ENCODE measurements at places on chromosomes 6 and 20.
A peak's percentile ranks its signal among the peaks of the same experiment; 100 is the strongest.

DNA sequence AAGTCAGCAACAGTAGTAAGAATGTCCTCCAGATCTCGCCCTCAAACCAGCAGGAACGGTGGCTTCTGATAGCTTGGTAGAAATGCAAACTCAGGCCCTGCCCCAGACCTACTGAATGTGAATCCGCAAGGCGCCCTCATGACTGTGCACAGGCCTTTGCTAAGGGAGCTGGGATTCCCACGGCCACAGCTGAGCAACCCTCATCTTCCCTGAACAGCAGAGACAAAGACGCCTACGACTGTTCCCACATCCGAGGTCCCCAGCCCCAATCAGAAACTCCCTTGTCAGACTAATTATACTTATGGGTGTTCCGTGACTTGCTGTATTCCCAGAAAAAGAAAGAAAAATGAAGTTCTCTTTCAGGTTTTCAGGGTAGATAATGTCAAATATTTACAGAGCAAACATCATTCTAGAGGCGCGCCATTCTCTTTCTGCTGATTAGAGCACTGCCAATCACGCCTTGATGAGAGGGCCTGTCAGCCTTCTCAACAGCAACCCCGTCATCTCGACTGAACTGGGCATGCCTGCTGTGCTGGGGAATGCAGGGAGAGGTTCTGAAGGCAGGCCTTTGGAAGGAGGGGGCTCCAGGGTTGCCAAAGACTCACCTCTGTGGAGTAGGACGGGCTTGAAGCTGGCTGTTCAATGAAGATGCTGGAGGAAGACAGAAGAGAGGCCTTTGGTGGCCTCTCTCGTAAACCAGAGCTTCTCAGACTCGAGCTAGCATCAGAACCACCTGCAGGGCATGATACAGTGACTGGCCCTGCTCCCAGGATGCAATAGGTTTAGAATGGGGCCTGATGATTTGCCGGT lies 79.9 kb downstream of the ZNF217 start:
- no peak for DNase-seq
- no peaks in the 10 kb centered on the region for H3K27me3 ChIP-seq
- H3K27ac ChIP-seq = no peak overlapping the region
- H3K36me3 ChIP-seq = no peaks in the 10 kb centered on the region

DNA sequence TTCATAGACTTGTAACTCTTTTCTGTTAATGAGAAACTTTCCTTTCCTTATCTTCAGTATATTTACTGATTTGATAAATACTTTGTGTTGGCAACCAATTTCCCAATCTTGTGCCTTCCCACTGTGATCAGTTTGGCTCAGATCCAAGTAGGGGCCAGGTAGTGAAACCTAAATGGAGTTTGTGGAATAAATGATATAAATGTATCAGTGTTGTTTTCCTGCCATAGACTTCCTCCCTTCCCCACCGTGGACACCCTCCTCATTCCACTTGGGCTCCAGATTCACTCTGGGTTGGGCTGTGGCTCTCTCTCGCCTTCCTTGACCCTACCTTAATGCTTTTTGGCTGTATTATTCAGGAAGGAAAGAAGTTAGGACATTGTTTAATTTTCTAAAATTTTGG lies 1.3 kb downstream of the ZKSCAN3 start:
- peak overlapping the region; percentile 97 for H3K4me3 ChIP-seq
- peaks cover 42% of the 10 kb centered on the region for H3K4me1 ChIP-seq
- H3K36me3 ChIP-seq = peaks cover 18% of the 10 kb centered on the region
- peaks cover 21% of the 10 kb centered on the region for H3K27me3 ChIP-seq
- DNase-seq = no peak
- H3K27ac ChIP-seq = peak overlapping the region; percentile 94

DNA sequence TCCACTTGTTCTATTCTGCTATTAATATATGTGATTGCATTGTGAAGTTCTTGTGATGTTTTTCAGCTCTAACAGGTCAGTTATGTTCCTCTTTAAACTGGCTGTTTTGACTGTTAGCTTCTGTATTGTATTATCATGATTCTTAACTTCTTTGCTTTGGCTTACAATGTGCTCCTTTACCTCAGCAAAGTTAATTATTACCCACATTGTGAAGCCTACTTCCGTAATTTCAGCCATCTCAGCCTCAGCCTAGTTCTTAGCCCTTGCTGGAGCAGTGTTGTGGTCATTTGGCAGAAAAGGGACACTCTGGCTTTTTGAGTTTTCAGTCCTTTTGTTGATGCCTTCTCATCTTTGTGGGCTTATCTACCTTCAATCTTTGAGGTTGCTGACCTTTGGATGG lies 440.2 kb downstream of the TBC1D32 start:
- no peaks in the 10 kb centered on the region for H3K4me1 ChIP-seq
- H3K36me3 ChIP-seq = no peaks in the 10 kb centered on the region
- H3K4me3 ChIP-seq = no peak overlapping the region
- no peak overlapping the region for H3K27ac ChIP-seq

DNA sequence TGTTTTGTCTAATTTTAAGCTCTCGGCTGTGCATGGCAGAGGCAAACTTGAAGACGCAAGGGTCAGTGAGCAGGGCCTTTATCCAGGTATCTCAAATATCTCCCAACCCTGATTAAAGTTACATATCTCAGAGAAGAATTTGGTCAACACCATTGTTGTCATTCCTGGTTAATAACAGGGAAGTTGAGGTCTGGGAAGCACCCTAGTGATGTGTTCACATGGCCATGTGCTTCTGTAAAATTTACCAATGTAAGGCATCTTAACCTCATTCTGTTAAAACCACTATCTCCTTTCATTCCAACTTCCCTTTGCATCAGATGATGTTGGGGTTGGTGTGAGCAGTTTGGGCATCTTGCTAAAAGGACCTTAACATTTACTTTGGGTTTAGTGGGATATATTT lies 4.0 kb upstream of the FAM110A start:
- peaks cover 10% of the 10 kb centered on the region for H3K4me1 ChIP-seq
- H3K4me3 ChIP-seq = no peak overlapping the region
- H3K27ac ChIP-seq = no peak overlapping the region
- peaks cover 1% of the 10 kb centered on the region for H3K36me3 ChIP-seq
- no peak for DNase-seq
- H3K27me3 ChIP-seq = peaks cover 11% of the 10 kb centered on the region

DNA sequence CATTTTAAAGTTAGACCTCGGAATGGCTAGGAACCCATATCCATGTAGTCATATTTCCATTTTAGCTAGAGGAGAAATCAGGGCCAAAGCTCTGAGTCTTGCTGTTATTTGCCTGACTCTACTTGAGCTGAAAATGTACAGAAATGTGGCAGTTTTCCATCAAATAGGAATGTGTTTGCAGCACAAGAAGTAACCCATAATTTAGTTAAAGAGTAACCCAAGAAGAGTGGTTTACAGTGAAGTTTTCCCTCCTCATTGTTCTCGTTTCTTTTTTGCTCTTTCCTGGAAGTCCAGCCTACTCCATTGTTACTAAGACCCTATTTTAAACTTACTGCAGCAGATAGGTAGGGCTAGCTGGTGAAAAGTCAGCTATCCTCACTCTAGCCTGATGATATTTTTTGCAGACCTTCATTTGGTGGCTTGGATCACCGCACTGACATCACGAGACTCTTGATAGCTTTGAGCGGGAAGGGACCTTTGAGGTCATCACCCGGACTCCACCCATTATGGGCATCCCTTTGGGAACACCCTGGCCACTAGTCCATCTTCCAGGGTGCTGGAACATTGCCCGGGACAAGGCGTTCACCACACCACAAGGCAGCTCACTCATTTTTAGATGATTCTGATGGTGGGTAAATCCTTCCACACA lies 28.0 kb upstream of the ADGRF5 start:
- no peaks in the 10 kb centered on the region for H3K4me1 ChIP-seq
- no peaks in the 10 kb centered on the region for H3K27me3 ChIP-seq
- no peak overlapping the region for H3K27ac ChIP-seq
- no peak overlapping the region for H3K4me3 ChIP-seq

DNA sequence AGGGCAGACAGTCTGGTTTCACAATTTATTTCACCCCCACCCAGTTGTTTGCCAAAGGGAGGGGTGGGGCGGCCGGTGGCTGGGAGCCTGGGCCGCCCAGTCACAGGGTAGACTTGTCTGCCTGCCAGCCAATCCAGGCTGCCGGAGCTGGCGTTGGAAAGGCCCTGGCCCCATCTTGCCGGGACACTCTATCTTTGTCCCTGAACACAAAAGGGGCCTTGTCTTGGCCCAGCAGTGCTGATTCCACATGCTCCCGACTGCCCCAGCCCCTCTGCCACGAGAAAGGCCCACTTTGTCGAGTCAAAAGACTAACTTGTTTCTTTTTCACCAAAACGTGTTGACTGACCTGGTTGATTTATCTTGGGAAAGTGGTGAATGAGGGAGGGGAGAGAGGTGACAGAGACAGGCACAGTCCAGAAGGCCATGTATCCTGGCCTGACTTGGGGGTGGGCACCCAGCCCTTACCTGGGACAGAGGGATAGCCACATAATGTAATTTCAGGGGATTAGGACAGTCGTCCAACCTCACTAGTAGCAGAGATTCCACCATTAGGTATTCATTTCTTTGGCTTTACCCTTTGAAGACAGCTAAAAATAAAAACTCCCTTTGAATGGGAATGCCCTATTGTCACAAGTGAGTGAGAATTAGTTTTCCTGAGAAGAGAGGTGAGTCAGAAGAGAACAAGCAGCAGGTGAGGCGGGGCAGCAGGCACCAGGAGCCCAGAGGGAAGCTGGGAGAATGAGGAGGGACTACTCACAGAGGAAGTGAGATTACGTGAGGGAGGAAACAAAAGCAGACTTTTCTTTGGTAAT lies 67.0 kb upstream of the SIRPA start:
- peaks cover 25% of the 10 kb centered on the region for H3K27me3 ChIP-seq
- DNase-seq = no peak
- no peak overlapping the region for H3K4me3 ChIP-seq
- H3K36me3 ChIP-seq = no peaks in the 10 kb centered on the region
- H3K27ac ChIP-seq = no peak overlapping the region

- H3K36me3 ChIP-seq = no peaks in the 10 kb centered on the region
- H3K4me3 ChIP-seq = no peak overlapping the region
- no peak for DNase-seq
- H3K4me1 ChIP-seq = peaks cover 24% of the 10 kb centered on the region
- H3K27me3 ChIP-seq = peaks cover 3% of the 10 kb centered on the region
- no peak overlapping the region for H3K27ac ChIP-seq
These were observed 210.3 kb downstream of the FOXA2 start for GRCh38 chr20:22374066-22374465.

DNA sequence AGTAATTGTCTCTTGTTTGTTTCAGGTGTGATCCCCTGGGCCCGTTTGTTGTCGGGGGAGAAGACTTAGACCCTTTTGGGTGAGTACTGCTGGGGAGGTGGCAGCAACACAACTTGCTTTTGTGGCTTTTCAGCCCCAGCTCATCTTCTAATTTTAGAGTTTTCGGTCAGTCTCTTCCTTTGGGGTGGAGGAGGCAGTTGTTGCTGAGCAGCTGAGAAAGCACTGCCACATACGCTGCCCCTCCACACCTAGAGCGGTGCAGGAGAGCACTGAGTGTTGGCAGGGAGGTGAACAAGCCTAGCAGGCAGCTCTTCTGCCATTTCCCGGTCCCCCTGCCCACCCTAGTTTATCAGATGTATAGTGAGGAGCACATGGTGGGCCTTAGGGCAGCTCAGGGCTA lies 21.7 kb downstream of the TMEM74B start:
- H3K4me3 ChIP-seq = no peak overlapping the region
- DNase-seq = no peak
- H3K27me3 ChIP-seq = no peaks in the 10 kb centered on the region
- H3K27ac ChIP-seq = no peak overlapping the region
- H3K4me1 ChIP-seq = no peaks in the 10 kb centered on the region

- no peaks in the 10 kb centered on the region for H3K36me3 ChIP-seq
- no peak overlapping the region for H3K4me3 ChIP-seq
- no peak overlapping the region for H3K27ac ChIP-seq
These were observed 7.5 kb downstream of the SYCP2 start for GRCh38 chr20:59925899-59926298.

GRCh38 chr6:36636283-36636682 lies 42.1 kb downstream of the SRSF3 start:
- H3K27me3 ChIP-seq = peaks cover 38% of the 10 kb centered on the region
- no peak overlapping the region for H3K27ac ChIP-seq
- H3K4me3 ChIP-seq = no peak overlapping the region

DNA sequence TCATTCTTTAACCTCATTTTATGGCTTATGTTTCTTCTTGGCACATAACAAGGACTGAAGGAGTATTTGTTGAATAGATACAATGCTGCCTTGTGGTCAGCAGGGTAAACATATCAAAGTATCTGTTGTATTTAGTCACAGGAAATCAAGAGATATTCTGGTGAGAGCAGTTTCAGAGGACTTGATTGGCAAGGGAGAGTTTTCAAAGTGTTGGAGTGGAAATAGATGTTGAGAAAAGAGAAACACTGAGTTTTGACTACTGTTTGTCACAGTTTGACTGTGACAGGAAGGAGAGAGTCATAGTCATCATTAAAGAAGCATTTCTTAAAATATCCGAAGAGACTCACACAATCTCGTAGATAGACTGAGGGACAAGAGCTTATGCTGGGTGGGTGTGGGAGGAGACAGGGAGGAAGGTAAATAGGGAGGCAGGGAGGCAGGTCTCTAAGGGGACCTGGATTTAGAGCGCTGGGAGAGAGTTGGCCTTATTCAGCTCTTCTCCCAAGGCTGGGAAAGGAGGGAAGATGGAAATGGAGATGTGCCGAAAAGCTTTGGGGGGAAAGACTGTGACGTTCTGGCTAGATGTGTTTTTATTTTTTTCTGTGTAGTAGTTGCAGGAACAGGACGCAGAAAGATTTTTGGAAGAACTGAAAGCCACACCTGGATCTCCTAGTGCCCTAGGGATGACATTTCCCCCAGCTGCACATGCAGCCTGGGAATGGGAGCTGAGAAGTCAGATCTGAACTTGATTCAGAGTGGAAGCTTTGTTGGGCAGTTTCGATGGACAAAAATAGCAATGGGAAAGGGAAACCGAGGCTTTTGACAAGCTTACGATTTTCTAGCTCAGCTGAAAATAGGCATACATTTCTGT lies 65.0 kb upstream of the IFNGR1 start:
- DNase-seq = no peak
- no peak overlapping the region for H3K27ac ChIP-seq
- no peak overlapping the region for H3K4me3 ChIP-seq
- H3K36me3 ChIP-seq = no peaks in the 10 kb centered on the region

DNA sequence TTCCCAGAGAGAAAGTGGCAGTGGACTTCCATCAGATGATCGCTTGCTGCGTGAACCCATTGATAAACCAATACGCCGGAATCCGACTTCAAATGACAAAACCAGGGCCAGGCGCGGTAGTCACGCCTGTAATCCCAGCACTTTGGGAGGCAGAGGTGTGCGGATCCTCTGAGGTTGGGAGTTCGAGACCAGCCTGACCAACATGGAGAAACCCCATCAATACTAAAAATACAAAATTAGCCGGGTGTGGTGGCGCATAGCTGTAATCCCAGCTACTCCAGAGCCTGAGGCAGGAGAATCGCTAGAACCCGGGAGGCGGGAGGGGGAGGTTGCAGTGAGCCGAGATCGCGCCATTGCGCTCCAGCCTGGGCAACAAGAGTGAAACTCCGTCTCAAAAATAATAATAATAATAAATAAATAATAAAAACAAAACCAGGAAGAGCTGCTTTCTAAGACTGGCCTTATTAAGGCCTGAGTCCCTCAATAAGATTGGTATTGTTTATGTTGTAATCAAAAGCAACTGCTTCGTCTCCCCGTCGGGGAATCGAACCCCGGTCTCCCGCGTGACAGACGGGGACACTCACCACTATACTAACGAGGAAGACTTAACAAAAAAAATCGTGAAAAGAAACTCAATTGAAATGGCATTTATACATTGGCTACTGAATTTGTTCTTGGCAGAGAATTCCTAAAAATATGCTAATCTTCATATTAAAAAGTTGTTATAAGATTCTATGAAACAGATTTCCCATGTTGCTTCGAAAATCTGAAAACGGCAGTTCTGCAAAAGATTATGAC lies 110.2 kb upstream of the ZNF184 start:
- H3K27ac ChIP-seq = no peak overlapping the region
- H3K36me3 ChIP-seq = no peaks in the 10 kb centered on the region
- no peak overlapping the region for H3K4me3 ChIP-seq
- H3K27me3 ChIP-seq = peaks cover 41% of the 10 kb centered on the region
